Activated naive CD8-positive, alpha-beta T cell treated with anti-CD3 and anti-CD28 coated beads for 36 hours (primary cell): ENCODE measurements at places on chromosomes 11 and 22. TPM values are rescaled to one million over a fixed set of nuclear protein-coding genes. Genes with fewer than 3 reads are reported as not detected.

KCNK7 gene
- 0.62 TPM for total RNA-seq

DNA sequence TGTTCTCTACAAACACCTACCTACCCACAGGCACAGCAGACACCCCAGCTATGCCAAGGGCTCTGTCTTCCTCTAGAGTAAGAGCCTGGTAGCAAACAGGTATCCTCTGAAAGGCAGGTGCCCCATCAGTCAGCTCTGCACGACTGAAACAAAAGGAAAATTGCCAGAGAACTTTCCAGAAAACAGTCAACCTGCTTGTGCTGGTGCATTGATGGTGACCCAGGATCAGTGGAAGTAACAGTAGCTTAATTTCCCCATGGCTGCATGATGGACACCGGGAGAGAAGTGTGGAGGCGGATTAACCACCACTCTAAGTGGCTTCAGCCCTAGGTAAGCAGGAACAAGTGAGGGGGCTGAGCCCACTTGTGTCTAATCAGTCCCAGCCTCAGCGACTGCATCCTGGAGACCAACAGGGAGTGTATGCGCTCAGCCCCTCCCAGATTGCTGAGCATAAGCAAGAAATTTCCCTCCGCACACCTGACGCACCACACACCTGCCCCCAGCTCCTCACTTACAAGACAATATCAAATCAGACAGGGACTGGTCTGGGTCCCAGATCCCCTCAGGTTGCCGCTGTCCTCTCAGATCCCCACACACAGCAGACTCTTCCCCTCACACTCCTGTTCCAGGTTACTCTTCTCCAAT, 70.7 kb upstream of the IGLL5 start:
- peaks cover 70% of the 10 kb centered on the region for H3K4me1 ChIP-seq
- peaks cover 2% of the 10 kb centered on the region for H3K36me3 ChIP-seq
- no peaks in the 10 kb centered on the region for H3K27me3 ChIP-seq
- H3K27ac ChIP-seq, result no peak overlapping the region
- H3K4me3 ChIP-seq, result no peak overlapping the region

DNA sequence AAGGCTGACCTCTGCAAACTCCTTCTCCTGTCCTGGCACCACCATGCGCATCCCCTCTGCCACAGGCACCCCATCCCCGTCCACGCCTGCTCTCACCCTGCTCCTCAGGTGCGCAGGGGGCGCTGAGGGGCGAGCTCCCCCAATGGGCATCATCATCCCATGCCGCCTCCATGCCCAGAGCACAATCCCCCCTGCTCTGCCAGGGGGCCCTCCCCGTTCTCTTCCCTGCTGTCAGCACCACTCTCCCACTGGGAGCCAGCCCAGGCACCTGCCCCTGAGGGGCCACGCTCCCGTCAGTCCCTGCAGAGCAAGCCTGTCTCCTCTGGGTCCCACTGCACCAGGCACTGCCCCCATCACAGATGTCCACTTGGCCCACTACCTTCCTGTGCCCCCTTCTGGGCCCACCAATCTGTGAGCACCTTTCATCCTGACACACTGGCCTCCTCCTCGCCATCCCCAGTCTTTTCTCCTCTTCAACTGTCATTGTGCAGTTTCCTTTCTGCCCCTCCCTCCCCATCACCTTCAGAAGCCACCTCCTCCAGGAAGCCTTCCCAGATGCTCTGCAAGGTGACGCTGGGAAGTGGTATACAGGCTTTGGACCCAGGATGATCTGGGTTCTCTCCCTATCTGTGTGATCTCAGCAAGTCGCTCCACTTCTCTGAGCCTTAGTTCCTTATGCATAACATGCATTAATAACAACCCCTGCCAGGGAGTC, 62.6 kb downstream of the CYTH4 start:
- no peaks in the 10 kb centered on the region for H3K4me1 ChIP-seq
- H3K27ac ChIP-seq, result no peak overlapping the region
- no peak overlapping the region for H3K4me3 ChIP-seq
- no peaks in the 10 kb centered on the region for H3K36me3 ChIP-seq
- no peaks in the 10 kb centered on the region for H3K27me3 ChIP-seq

- no peak overlapping the region for H3K27ac ChIP-seq
- H3K4me1 ChIP-seq, result no peaks in the 10 kb centered on the region
- DNase-seq, result no peak
- no peak overlapping the region for H3K4me3 ChIP-seq
- H3K36me3 ChIP-seq, result no peaks in the 10 kb centered on the region
Observed at GRCh38 chr11:88119561-88119960, 55.7 kb downstream of the RAB38 start.

DNA sequence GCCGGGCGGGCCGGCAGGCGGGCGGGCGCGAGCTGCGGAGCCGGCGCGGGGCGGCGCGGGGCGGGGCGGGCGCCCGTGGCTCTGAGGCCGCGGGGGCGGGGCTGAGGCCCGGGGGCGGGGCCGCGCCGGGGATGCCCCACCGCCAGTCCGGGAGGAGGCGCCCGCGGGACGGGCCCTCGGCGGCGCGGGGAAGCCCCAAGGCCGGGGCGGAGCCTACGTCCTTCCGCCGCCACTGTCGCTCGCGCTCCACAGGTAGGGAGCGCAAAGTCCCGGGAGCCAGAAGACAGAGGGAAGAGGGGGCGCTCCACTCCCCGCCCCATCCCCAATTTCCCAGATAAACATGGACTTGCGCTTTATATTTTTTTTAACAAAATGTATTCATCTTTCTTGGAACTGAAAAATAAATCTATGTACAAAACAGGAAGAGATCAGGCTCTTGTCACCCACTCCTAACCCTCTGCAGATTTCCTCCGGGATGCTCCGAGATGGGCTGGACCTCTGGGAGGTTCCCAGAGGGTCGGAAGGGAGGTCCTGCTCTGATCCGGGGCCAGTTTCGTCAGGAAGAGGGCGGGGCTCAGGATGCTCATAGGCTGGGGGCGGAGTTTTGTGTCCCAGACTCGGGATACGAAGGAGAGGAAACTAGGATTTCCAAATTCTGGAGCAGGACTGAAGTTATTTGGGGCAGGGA, at the start of gene MAP4K2:
Gene MAP4K2 (minus strand): TSS at position 57 of the 688 bp plus-strand sequence. CDS start 65 bp downstream, outside the sequence.
- peak; percentile 94 for DNase-seq
- peaks cover 6% of the 10 kb centered on the region for H3K36me3 ChIP-seq
- peak within 1 kb of the TSS; percentile 92 for H3K27ac ChIP-seq
- peak within 1 kb of the TSS; percentile 86 for H3K4me3 ChIP-seq
- no peaks in the 10 kb centered on the region for H3K27me3 ChIP-seq

DNA sequence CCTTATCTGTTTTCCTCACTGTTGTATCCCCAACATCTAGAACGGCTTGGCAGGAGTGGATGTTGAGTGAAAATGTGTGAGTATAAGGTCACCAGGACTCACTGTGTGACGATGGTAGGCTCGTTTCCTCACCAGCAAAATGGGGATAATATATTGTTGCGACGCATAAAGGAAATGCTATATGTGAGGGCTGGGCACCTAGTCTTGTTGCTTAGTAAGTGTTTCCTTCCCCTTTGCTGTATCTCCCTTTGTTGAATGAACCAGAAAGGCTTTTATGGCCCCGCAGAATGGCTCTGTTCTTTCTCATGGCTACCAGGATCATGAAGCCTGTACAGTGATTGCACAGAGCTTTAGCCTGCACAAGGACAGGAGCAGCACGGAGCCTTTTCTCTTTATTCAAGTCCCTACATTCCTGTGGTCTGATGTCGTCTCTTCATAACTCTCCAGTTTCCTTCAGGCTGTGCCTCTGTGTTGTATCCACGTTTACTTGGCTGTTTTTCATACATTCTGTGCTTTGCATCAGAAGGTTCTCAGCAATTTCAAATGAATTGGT, 5.4 kb downstream of the TNRC6B start:
- DNase-seq, result no peak
- peak overlapping the region; percentile 65 for H3K4me3 ChIP-seq
- no peaks in the 10 kb centered on the region for H3K27me3 ChIP-seq
- peaks cover 53% of the 10 kb centered on the region for H3K4me1 ChIP-seq

OR6A2 gene
- 0.04 TPM for total RNA-seq

OR4S2 gene
- not detected for total RNA-seq

PHF21B gene
- 0.10 TPM for total RNA-seq

DNA sequence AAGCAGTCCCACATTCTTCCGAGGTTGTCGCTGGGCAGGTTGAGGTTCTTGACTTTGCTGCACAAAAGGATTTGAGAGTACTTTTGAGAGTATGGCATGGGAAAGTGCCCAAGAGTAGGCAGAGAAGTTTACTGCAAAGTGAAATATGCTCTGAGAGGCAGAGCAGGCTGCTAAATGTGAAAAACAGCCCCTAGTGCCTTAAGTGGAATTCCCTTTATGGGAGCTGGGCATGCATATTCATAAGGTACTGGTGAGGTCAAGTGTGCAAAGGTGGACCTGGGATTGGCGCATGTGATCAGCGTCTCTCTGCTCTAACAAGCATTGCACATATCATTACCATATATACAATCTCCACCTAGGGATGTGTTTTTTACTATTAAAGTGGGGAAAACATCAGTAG, 12.0 kb upstream of the APOL4 start:
- H3K27ac ChIP-seq, result no peak overlapping the region
- no peak for DNase-seq
- peaks cover 9% of the 10 kb centered on the region for H3K4me1 ChIP-seq
- peaks cover 6% of the 10 kb centered on the region for H3K36me3 ChIP-seq
